ENCODE measurements at places on chromosomes 12 and 14. TPM values are rescaled to one million over a fixed set of nuclear protein-coding genes. Genes with fewer than 3 reads are reported as not detected.

C14orf180 gene
- not detected for polyA plus RNA-seq

CLEC4C gene
- polyA plus RNA-seq, result not detected

CDK2 gene
- polyA plus RNA-seq, result 47.3 TPM

GAS2L3 gene
- 3.6 TPM for polyA plus RNA-seq

HOXC11 gene
- 1.2 TPM for polyA plus RNA-seq

CCDC198 gene
- polyA plus RNA-seq, result not detected

KRT5 gene
- polyA plus RNA-seq, result 14,274 TPM

MUCL1 gene
- polyA plus RNA-seq, result 1.1 TPM

EIF2B1 gene
- 47.4 TPM for polyA plus RNA-seq

AJUBA gene
- 128 TPM for polyA plus RNA-seq

PTPRB gene
- 0.65 TPM for polyA plus RNA-seq

RASSF8 gene
- polyA plus RNA-seq, result 10.9 TPM

DYNC1H1 gene
- polyA plus RNA-seq, result 179 TPM

DPF3 gene
- polyA plus RNA-seq, result 1.1 TPM

CDCA4 gene
- polyA plus RNA-seq, result 29.8 TPM

UBE3B gene
- polyA plus RNA-seq, result 22.4 TPM

ALX1 gene
- not detected for polyA plus RNA-seq

GPX2 gene
- 47.0 TPM for polyA plus RNA-seq

C14orf132 gene
- polyA plus RNA-seq, result 0.53 TPM

TMEM253 gene
- 1.4 TPM for polyA plus RNA-seq

SMCO2 gene
- polyA plus RNA-seq, result 0.70 TPM

CIROP gene
- polyA plus RNA-seq, result not detected

DAD1 gene
- 369 TPM for polyA plus RNA-seq
